AML-193 (cell line): ENCODE measurements at places on chromosomes 6 and 20.
A peak's percentile ranks its signal among the peaks of the same experiment; 100 is the strongest.

DNA sequence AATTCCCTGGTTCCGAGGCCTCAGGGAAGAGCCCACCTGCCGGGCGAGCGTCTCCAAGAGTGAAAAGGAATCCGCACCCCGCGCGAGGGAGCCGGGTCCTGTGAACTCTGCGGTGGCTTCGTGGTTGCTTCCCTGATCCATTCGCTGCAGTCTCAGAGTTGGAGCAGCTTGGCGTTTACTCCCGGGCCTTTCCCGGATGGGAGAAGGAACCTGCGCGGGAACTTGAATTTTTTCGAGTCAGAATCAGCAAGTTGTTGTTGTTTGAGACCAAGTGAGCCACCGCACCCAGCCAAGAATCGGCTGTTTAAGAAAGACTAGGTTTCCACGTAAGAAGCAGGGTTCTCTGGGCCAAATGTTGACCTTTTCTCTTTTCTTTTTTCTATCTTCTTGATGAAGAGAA lies 12.9 kb downstream of the PRSS16 start:
- DNase-seq = no peak

DNA sequence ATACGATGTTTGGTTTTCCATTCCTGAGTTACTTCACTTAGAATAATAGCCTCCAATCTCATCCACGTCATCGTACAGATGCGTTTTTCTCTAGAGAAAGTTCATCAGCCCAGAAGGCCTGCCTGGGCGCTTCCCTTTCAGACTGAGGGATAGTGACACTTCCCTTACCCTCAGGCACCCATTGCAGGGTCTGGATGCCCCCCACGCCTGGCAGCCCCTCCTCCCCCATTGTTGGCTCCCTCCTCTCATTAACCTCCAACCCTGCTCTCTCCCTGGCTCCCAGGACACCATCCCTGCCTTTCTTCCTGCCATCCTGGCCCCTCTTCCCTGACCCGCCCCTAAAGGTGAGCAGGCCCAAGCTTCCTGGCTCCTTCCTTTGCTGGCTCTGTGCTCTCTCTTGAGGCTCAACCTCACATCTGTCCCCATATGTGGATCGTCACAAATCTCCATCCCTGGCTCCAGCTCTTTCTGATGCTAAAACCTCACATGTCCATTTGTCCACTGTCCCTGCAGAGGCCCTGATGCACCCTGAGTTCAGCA lies 145.2 kb downstream of the SYCP2 start:
- DNase-seq = no peak

DNA sequence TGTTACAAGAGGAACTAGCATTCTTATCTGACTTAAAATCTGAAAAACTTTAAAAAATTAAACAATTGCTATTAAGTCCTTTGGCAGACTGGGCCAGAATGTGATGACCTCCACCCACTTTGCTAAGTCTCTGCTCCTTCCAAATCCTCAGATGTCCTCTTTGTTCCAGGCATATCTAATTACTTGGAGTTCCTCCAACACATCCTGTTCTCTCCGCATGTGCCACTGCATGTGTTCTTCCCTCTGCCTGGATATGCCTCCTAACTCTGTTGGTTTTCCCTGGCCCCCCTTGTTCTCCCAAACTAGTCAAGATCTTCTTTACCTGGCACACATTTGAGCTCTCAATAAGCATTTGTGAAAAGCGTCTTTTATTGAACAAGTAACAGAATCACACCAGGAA lies 23.1 kb downstream of the ELOVL2 start:
- no peak for DNase-seq

GRCh38 chr20:10662661-10663458 lies 10.9 kb downstream of the JAG1 start:
- no peak for DNase-seq

GRCh38 chr6:104431096-104431495 lies 428.6 kb downstream of the HACE1 start:
- no peak for DNase-seq

- no peak for DNase-seq
These were observed 68.2 kb upstream of the FUCA2 start for GRCh38 chr6:143579703-143580102.

DNA sequence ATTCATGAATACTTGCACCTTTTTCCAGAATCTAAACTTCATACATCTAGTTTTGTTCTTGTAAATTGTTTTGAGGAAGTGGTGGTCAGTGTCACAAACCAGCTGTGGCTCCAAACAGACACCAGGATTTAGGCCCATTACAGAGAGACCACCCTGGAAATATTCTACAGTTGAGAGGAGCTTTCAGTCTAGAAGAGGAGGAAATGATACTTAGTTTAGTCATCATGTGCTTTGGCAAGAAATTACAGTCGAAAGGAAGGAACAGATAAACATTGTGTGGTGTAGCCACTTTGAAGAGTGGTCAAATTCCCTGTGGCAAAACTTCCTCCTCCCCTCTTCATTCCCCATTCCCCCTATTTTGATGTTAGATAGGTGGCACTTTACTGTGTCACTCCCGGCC lies 15.7 kb downstream of the DCBLD1 start:
- peak; percentile 37 for DNase-seq

DNA sequence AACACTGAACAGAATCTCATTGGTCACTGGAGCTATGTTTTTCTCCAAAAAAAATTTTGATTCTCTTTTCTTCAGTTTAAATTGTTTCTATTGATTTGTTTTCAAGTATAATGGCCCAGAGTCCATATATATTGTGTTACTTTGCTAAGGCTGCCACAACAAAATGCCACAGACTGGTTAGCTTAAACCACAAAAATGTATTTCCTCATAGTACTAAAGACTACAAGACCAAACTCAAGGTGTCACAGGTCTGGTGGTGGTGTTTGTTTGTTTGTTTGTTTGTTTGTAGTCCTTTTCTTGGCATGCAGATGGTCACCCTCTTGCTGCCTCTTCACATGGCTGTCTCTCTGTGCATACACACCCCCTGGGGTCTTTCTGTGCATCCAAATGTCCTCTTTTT lies 34.0 kb downstream of the BMP5 start:
- DNase-seq = no peak

DNA sequence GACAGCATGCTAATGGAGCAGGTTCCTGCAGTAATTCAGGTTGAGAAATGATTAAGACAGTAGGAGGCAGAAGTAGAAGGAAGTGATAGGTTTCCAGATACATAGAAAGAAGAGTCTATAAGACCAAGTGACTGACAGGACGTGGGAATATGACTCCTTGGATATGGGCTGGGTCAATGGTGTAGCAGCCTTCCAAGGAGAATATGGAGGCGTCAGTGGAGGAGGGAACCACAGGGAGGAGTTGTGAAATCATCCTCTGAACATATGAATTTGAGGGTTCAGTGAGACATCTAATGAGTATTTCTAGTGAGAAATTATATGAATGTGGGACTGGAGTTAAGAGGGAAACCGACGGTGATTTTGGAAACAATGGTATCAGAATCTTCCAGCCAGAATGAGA lies 43.3 kb downstream of the NUDT3 start:
- no peak for DNase-seq

DNA sequence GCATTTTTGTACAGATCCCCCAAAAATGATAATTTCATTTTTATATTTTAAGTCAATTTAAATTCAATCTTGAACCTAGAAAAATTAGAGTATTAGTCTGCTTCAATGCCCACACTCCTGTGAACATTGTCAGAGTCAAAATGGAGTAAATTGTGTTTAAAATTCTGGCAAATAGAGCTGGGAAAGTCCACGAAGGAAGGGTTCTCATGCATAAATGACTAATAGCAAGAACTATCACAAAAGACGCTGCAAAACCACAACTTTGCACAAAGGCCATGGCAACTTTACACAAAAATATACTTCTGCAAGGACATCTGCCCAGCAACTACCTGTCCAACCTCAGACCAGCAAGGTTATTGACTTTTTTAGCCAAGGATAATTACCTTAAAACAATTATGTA lies 203.2 kb upstream of the SMLR1 start:
- DNase-seq = no peak

GRCh38 chr20:25065625-25066338 lies 7.8 kb upstream of the ACSS1 start:
- DNase-seq = peak; percentile 69

DNA sequence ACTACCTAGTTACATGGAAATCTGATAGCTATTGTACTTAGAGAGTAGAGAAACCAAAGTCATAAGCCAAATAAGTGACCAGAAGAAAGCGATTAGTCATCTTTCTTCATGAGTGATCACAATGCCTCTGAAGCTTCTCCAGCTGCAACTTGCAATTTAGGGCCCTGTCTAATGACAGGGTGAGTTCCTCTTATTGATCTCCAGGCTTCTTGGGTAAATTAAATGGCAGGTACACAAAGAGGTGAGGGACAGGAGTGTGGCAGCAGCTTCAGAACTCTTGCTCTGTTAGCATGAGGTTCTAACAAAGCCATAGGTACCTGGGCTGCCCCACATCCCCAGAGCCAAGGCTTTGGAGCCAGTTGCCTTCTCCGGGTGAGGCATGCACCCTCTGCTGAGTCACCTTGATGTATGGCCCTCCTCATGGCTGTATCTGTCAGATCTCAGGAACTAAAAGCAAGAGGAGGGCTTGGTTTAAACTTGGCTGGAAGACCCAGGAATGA lies 60.8 kb downstream of the PRDM1 start:
- no peak for DNase-seq
